ENCODE measurements at places on chromosomes 12 and 14.
A peak's percentile ranks its signal among the peaks of the same experiment; 100 is the strongest.

DNA sequence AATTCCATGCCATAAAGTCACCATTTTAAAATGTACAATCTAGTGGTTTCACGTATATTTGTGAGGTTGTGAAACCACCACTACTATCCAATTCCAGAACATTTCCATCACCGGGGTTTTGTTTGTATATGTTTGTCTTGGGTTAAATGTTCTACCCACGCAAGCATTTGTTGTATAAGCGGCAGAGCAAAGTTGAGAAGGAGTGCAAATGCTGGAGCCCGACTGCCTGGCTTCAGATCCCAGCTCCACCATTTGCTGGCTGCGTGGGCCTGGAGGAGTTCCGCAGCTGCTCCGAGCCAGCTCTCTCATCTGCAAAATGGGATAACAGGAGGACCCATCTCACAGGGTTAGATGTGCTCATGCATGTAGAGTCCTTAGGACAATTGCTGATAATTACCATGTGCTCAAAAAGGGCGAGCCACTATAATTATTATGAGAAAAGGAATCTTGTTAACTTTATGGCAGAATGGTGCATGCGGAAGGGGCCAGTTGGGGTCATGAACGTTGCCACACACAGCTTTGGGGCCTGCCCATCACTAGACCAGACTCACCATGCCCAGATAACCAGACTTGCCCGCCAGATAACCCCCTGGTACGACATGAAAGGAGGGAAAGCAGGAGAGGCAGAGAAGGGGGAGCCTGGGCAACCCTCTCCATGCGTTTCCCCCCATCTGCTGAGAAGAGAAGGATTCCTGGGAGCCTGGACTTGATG lies 6.4 kb downstream of the ACTN1 start:
- no peak for DNase-seq

- no peak for DNase-seq
Observed at GRCh38 chr12:42565633-42566032, 23.9 kb downstream of the PRICKLE1 start.

GRCh38 chr12:121788176-121788818 lies 5.2 kb downstream of the RHOF start:
- DNase-seq = no peak

GRCh38 chr14:57988445-57988844 lies 122.6 kb upstream of the SLC35F4 start:
- DNase-seq = no peak

DNA sequence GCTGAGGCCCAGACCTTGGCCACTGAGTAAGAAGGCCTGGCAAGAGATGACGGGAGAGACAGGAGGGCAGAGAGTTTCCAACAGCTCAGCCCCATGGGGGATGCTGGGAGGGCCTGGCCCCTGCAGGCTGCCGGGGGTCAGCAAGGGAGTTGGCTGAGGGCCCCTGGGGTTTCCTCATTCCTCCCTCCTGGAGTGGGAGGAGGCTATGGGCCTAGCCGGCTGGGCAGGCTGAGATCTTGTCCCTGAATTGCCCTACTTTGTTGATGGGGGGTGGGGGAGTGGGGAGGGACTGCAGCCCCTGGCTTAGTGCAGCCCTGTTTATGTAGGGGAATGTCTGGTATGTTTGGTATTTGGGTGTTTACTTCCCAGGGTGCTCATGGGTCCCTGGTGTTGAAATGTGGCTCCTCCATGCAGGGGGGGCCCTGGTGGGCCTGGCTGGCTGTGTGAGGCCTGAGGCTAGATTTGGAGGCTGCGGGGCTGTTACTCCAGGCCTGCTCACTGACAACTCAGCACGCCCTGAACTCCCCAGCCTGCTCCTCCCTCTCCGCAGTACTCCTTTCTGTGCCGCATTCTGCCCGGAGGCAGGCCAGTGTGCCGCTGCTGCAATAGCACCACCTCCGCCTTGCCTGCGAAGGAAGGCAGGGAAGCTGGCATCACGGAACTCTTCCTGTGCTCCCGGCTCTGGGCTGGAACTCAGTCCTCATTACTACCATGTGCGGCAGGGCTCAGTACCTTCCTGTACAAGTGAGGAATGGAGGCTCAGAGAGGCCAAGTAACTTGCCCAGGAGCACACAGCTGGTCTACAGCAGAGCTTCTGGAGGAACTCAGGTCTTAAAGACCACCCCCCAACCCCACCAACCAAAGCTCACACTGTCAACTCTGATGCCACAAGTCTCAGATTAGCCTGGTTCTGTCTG lies 25.3 kb downstream of the JDP2 start:
- DNase-seq = peak; percentile 97

DNA sequence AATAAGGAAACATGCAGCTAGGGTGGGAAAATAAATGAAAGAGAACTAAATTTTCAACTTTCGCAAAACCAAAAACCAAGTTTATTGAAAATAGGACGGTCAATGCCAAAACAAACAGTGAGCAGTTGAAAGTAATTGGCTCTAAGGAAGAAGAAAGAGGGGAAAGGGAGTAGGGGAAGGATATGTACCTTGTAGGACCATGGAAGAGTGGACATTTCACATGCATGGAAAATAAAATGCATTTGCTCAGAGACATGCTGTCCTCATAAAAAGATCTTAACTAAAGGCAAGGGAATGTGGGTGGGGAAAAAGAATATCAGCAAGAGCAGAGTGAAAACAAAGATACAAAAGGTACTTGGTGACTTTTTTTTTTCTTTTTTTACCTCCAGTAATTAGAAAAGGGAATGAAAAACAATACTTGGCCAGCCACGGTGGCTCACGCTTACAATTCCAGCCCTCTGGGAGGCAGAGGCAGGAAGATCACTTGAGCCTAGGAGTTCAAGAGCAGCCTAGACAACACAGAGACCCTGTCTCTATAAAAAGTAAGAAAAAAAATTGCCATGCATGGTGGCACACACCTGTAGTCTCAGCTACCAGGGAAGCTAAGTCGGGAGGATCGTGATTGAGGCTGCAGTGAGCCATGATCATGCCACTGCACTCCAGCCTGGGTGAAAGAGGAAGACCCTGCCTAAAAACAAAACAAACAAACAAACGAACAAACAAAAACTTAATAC lies 6.6 kb downstream of the TXNDC16 start:
- DNase-seq = no peak

DNA sequence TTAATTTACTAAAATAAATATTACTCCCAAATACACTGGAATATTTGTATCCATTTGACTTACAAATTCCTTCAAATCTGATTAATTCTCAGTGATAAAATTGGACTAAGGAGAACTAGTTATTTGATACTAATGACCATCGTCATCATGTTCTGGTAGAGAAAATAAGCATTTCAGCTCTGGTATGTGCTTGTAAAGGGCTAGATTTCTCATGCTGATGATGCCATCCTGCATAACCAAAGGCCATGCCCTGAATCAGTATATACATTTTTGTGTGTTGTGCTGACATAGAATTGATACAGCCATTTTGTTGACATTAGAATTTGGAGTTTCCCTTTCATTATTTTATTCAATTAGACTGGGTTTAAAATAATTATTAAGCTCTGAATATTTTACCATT lies 148.9 kb downstream of the PCNX1 start:
- no peak for DNase-seq

DNA sequence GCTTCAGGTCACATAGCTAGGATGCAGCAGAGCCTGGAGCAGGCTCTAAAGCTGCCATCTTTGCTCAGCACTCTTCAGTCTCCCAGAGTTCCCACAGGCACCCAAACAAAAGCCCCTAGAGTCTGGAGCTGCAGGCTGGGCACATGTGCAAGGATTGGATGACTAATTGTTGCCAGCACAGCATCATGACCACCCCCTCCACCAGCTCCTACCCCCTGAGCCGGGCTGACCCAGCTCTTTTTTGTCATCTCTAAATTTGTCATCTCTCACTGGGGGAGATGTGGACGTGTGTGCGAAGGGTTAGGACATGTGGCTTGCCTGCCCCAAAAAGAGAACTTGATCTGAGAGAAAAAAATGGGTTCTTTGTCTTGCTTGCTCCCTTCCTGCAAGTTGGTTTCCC lies 4.3 kb upstream of the MMP19 start:
- DNase-seq = peak; percentile 93

DNA sequence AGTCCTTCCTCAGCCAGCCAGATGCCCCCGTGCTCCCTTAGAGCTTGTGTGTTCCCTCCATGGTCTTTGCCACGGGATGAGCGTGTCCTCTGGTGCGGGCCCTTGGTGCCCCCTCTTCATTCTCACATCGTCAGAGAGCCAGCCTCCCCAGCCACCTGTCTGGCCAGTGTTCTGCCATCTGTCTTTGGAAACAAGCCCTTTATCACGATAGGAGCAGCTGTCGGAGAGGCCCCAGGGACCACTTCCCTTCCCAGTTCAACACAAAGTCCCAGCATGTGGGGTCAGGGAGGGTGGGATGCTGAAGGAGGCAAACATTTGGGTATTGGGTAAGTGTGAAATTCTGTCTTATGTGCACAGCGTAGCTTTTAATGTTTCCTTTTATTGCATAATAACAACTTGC lies 44.5 kb downstream of the DYNC1H1 start:
- no peak for DNase-seq

DNA sequence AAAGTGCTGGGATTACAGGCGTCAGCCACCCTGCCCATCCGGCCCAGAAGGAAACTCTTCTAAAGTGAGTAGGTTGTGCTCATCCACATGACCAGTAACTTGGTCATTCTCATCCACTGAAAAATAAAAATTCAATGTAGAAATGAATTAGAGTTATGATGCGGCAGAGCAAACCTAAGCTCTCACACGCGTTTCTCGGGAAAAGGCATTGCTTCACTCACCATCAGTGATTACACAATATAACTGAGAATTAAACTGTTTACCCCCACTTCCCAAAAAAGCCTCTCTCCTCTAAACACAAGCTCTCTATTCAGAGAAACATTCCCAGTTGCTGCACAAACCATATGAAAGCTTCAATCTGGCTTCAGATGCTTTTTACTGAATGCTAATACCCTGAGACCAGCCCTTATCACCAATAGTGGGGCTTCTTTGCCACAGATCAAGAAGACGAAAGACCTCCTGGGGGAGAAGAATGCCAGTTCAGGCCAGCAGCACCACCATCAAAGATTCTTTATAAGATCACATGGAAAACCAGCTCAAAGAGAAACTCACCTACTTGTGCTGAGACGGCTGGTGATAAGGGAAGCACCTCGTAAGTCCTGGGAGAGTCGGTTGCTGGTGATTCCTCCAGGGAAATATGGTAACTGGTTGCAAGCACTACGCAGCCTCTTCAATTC lies 121.5 kb upstream of the SFSWAP start:
- DNase-seq = no peak

DNA sequence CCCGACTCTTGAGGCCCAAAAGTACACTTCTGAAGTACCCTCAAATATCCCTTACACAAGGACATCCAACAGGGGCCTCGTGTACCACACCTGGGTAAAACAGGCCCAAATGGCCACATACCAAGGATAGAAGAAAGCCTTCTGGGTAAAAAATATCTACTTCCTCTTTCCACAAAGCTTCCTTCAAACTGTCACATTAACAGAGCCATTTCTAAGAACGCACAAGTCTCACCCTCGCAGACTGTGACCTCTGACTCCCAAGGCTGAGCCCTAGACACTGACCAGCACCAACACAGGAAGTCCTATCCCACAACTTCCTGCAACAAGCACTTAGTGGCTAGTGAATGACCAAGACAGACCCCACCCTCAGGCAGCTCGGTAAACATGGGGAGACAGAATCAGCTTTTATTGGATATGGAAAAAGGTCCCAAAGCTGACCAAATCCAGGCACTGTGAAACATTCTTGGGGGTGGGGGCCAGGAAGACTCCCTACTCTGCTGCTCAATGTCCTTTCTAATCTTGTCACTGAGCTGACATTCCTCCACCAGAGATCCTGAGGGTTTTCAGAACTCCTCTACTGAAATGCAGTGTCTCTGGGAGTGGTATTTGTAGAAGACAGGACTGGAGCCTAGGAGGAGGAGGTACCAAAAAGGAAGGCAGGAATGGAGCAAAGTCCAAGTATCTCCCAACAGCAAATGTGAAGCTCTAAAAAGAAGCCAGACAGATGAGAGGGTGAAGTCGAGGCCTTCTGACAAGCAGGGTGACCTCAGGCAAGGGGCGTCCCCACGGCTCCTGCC lies 15.9 kb downstream of the KCTD10 start:
- peak; percentile 60 for DNase-seq

DNA sequence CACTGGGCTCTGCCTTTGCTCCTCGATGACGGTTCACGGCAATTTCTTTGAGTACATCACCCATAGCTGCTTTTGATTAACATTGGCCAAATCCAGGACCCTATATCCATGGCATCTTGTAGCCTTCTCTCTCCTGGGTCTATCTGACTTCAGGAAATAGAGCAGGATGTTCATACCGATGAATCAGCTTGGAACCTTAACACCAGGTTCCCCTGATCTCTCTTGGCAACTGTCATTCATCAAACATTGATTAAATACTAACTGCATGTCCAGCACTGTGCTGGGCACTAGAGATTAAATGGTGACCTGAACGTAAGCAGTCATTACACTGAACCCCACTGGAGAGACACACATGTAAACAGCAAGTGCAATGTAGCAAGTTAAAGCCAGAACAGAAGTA lies 77.0 kb upstream of the MED13L start:
- no peak for DNase-seq
